ENCODE measurements at places on chromosomes 4 and X.

DNA sequence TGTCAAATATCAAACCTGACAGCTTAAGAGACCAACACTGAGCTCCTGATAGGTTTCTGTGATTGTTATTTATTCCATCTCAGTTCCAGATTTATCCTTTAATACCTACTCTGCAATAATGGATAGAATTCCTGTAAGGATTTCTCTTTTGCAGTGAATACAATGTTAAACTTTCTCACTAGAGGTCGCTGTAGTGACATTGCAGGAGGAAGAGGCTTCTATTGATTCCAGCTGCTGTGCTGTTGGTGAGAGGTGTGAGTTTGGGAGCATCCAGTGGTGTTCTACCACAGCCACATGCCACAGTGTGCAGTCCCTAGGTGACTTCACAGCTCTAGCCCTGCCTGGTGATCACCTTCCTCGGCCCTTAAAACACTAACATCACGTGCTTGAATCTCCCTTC, 34.6 kb upstream of the DCAF8L2 start:
- DNase-seq = no peak

DNA sequence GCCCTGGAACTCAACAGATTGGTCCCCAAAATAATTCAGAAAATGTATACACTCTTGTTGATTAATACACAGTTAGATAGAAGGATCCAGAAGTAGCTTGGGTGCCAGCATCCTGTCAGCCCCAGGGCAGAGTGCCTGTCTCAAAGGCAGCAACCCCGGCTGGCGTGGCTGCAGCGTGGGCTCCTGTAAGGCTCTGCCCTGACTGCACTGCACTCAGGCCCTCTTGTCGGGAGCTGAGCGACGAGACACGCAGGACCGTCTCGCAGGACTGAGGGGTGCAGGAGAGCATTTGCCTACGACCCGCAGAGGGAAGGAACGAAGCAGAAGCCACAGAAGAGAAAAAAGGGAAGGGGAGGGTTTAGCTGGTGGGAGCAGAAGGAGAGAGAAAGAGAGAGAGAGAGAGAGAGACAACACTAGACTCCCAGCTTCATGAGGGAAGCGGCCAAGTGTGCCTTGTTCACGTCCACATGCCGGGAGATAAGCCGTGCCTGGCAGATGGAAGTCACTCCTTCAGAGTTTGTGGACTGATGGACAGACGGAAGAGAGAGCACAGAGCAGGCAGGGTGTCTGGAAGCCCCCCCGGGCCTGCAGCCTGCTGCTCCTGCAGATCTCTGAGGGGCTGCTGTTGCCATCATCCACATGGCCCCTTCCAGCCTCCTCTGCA, 38.7 kb upstream of the HELT start:
- DNase-seq = no peak

- no peak for DNase-seq
Measured at GRCh38 chr4:1910643-1911042, 39.5 kb downstream of the NSD2 start.

DNA sequence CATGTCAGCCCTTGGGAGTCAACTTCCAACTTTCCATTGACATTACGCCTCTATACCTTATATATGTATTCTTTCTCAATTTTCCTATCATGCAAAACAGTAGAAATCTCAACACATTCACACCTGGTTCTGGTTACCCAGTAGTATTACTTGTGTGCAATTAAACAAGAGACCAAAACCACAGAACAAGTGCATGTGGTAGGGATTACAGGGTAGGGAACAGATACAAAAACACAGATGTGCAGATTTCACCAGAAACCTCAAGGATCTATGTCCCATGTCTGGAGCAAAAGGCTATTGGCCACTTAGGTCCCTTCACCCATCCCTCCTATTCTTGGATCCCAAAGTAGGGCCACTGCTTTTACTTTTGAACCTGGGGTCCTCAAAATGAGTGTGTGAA, 143.6 kb upstream of the ZCCHC13 start:
- DNase-seq = no peak

DNA sequence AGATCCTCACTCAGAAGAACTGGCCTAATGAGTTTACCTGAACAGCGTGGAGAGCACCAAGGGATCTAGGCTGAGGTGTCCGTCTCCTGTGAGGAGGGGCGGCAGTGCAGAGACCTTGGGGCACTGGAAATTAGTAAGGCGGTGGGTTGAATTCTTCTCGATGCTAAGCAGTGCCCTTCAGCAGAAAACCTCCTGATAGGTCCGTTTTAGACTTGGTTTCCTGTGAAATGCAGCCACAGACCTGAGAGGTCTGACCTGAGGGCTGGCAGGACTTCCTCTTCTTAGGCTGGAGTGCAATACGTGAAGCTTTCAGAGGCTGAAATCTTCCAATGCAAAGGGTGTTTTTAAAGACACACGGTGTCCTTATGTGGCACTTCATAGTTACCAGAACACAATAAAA, at the start of gene CLNK:
TSS of gene CLNK (minus strand) at position 138 of the 400 bp plus-strand sequence. CDS start 16,899 bp downstream, outside the sequence.
- DNase-seq = no peak

DNA sequence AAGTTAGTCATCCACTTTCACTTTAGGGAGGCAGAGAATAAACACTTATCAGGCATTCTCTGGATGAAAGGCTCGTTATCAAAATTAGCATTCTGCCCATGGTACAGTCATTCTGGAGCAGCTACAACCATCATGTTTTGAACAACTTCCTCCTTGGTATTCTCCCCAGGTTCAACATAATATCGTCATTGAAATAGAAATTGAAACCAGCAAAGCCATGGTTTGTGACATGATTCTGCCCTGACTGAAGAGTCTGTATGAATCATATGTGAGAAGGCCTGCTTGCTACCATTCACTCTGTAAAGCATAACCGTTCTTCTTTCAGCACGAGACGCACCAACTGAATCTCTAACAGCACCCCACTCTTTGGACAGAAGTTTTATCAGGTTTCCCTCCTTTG, 127.5 kb upstream of the RADX start:
- DNase-seq = no peak

DNA sequence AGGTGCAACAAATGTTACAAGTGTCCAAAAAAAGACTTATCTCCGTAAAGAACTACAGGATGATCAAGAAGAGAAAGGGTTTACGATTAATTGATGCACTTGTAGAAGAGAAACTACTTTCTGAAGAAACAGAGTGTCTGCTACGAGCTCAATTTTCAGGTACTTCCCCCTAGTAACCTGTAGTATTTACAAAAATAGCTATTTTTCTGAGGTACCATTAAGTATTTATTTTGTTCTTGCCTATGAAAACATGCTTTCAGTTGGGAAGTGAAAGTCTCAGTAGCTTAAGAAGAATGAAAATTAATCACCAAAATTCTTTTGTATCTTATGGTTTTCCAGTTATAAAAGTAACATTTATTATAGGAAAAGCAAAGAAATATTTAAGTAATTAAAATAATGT, 5.9 kb downstream of the THAP9 start:
- no peak for DNase-seq

GRCh38 chr4:106423791-106424190, 55.2 kb upstream of the GIMD1 start:
- no peak for DNase-seq

- no peak for DNase-seq
Measured at GRCh38 chrX:132940727-132941327, 17.6 kb downstream of the HS6ST2 start.

Measured in C1 segment of cervical spinal cord (tissue), 14 donors.